Stimulated activated CD4-positive, alpha-beta T cell treated with anti-CD3 and anti-CD28 coated beads, Interleukin-1b, Interleukin-23, amount 100 ng/mL, for 4 hours (primary cell): ENCODE measurements at places on chromosomes 1 and 21.
A peak's percentile ranks its signal among the peaks of the same experiment; 100 is the strongest.

- peak; percentile 18 for DNase-seq
Measured at GRCh38 chr1:84143796-84144565, at the start of gene PRKACB. Gene PRKACB, plus strand, starts transcription at chr1:84144271. Its CDS starts 91 bp downstream, at chr1:84144362.

- peak; percentile 47 for DNase-seq
Measured at GRCh38 chr1:41416552-41417334, 55.5 kb downstream of the FOXO6 start.

GRCh38 chr1:149888999-149889289, 10.4 kb upstream of the BOLA1 start:
- no peak for DNase-seq

DNA sequence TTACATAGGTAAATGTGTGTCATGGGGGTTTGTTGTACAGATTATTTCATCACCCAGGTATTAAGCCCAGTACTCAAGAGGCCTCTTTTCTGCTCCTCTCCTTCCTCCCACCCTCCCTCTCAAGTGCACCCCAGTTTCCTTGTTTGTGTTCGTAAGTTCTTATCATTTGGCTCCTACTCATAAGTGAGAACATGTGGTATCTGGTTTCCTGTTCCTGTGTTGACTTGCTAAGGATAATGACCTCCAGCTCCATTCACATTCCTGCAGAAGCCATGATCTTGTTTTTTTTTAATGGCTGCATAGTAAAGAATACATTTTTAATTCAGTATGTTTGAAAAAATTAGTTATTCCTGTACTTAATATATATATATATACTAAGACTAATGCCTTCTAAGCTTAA, 107.7 kb downstream of the CLDN17 start:
- no peak for DNase-seq

DNA sequence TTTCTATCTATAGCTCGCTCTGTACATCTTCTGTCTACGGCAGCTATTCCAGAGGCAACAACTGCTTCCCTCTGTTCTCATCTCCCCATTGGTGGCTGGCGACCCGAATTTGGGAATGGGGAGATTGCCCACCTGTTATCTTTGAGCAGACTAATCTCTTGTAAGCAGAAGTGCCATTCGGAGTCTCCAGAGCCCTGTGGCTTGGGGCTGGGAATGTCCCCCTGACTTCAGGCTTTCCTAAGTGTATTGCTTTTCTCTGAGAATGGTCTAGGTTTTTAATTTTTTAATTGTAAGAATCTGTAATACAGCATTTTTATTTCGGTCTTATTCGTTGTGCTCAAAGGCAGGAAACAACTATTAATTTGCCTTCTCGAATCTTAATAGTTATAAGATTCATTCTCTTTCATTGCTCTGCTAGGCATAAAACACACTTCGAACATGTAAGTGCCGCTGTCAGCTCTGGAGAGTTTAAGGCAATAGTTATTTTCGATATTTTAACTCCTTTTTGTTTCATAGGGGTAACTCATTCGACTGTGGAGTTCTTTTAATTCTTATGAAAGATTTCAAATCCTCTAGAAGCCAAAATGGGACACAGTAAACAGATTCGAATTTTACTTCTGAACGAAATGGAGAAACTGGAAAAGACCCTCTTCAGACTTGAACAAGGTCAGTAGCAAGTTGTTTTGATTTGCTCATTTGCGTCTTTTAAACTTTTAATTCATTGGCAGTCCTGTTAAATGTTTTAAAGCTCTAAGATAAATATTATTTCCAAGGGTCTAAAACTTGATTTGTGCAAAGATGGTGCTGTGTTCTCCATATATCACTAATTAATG, 514 bp downstream of the AGL start:
- DNase-seq = no peak

- DNase-seq = no peak
Measured at GRCh38 chr21:18155508-18156193, 89.0 kb upstream of the CHODL start.

DNA sequence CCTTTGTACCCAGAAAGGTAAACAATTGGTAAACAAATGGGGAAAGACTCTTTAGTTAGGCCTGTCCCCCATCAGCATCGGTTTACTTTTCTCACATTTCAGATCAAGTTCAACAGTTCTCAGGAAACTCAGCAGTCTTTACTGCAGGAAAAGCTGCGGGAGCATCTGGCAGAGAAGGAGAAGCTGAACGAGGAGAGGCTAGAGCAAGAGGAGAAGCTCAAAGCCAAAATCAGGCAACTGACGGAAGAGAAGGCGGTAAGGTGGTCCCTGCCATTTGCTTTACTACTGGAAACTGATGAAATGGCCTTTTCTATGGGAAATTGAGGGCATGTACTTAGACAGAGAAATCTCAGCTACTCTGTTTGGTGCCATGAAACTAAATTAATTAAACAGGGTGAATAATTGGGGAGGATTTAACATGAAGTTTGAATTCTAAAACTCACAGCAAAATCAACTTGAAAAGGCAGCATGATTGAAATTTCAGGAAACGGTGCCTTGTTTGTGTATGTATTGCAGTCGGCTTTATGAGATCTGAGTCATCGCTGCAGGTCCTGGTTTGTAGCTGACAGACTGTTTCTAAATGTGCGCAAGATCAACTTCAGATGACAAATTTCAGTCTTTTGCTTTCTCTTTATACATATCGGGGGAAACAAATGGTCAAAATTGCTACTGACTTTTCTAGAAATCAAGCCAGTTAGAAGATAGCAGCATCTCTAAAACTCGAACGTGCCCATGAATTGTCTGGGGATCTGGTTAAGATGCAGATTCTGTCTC, 67.9 kb upstream of the EFHD2 start:
- no peak for DNase-seq

- no peak for DNase-seq
Measured at GRCh38 chr21:35381743-35382310, 332.7 kb upstream of the RUNX1 start.

- DNase-seq = no peak
Measured at GRCh38 chr21:26962621-26963181, 4.2 kb downstream of the ADAMTS5 start.

DNA sequence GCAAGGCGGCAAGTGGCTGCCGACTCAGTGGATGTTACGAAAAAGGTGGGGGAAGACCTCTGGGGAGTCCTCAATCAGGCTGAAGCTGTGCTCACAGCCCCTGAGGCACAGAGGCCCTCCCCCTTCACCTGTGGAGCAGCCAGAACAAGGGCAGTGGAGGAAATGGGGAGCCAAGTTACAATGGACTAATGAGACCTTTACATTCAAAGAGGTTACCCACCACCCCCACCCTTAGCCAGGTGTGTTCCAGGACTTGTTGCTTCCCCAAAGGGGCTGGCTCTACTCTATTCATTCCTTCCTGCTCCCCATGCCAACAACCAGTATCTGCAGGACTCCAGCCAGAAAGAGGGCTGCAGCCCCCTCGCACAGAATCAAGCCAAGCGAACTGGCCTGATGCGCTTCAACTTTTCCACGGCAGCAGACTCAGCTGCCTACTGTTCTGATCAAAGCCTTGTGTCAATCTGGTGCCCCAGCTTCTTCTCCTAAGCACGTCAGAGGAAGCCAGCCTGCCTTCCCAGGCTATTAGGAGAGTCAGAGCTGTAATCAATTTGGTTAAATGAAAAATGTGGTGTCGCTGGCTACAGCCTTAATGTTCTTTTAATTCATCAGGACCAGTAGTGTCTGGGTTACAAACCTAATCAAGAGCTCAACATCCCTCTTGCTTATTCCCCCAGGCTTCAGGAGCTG, 1.8 kb upstream of the SYT2 start:
- no peak for DNase-seq

- no peak for DNase-seq
Measured at GRCh38 chr1:241157435-241157834, 199.6 kb downstream of the RGS7 start.

DNA sequence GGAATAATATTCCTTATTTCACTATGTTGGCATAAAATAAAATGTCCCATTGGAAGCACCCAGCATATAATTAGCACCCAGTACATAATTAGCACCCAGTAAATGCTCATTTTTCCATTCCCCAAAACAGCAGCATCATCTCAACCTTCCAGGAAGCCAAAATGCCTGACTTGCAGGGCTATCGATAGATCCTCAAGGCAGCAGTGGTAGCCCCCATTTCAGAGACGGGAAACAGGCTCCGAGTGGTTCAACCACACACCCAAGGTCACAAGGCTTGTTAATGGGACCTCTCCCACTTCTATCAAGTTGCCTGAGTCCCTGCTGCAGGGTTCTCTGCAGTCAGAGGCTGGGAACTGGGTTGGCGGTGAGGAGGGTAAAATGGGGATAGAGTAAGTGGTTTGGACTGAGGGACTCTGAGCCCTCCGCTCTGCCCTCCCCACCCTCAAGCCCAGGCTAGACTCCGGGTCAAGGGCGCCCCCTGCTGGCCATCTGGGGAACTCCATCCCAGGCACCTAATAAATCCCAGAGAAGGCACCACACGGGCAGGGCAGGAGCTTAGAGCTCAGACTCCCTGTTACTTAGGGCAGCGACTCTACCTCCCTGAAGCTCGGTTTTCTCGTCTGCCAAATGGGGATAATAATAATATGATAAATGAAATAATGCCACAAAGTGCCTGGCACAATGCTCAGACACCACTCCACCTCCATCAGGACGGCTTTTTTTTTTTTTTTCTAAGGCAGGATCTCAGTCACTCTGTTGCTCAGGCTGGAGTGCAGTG, 21.9 kb upstream of the LAPTM5 start:
- DNase-seq = peak; percentile 94

GRCh38 chr1:190540366-190540765, 62.7 kb upstream of the BRINP3 start:
- no peak for DNase-seq

GRCh38 chr1:244941121-244941520, 76.8 kb upstream of the HNRNPU start:
- DNase-seq = no peak

GRCh38 chr1:216846339-216846738, 123.1 kb upstream of the ESRRG start:
- no peak for DNase-seq
